ENCODE measurements at places on chromosomes 3 and 15. TPM values are rescaled to one million over a fixed set of nuclear protein-coding genes. Genes with fewer than 3 reads are reported as not detected.

CRBN gene
- total RNA-seq, result 29.5 TPM

ISLR gene
- 0.50 TPM for total RNA-seq

HRH1 gene
- total RNA-seq, result 7.3 TPM

RASGRP1 gene
- 0.24 TPM for total RNA-seq

ATP13A5 gene
- not detected for total RNA-seq

DNAJB11 gene
- total RNA-seq, result 53.6 TPM

LINGO1 gene
- total RNA-seq, result 10.5 TPM
